Stimulated activated CD4-positive, alpha-beta T cell treated with anti-CD3 and anti-CD28 coated beads, TNF-alpha, amount 100 ng/mL, for 24 hours (primary cell): ENCODE measurements at places on chromosomes 6 and 20.

GRCh38 chr20:35008411-35009342, 53.0 kb downstream of the MYH7B start:
- no peak for DNase-seq

DNA sequence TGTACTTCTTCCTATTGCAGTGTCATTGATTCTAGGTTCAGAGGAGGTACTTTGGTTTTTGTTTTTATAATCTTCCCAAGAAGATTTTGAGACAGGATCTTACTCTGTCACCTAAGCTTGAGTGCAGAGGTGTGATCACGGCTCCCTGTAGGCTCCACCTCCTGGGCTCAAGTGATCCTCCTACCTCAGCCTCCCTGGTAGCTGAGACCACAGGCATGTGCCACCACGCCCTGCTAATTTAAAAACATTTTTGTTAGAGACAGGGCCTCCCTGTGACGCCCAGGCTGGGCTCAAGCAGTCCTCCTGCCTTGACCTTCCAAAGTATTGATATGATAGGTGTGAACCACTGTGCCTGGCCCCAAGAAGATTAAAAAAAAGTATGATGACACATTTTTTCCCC, 3.4 kb upstream of the SLC17A5 start:
- DNase-seq, result no peak

DNA sequence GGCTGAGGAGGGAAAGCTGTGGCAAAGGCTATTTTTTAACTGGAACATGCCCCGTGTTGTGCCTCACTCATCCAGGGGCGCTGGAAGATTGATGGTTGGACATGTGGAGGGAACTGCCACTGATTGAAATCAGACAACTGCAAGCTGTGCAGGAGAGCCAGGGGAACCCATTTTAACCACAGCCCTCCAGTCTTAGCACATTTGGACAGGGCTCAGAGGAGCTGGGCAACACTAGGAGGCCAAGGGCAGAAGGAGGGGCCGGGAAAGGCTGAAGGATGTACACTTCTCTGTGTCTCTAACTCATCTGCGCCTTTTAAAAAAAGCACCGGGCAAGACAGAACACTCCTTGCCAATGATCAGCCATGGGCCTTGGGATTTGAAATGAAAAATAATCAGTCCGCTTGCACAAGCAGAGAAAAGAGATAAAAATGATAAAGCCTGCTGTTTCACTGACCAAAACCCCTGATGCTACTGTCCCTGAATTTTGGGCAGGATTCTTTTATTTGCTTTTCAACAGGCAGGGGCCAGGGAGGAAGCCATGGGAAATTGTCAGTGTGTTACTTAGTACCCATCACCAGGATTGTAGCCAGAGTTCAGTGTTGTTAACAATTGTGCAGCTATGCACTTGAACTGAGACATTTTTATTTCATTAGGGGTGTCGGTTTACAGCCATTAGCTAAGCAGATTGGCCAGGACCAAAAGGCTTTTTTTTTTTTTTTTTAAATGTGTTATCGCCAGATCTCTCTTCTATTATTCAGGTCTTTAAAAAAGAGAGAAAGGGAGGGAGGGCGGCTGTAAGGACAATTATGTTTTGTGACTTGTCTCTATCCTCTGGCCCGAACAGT, 109.3 kb upstream of the EYA4 start:
- DNase-seq, result no peak

DNA sequence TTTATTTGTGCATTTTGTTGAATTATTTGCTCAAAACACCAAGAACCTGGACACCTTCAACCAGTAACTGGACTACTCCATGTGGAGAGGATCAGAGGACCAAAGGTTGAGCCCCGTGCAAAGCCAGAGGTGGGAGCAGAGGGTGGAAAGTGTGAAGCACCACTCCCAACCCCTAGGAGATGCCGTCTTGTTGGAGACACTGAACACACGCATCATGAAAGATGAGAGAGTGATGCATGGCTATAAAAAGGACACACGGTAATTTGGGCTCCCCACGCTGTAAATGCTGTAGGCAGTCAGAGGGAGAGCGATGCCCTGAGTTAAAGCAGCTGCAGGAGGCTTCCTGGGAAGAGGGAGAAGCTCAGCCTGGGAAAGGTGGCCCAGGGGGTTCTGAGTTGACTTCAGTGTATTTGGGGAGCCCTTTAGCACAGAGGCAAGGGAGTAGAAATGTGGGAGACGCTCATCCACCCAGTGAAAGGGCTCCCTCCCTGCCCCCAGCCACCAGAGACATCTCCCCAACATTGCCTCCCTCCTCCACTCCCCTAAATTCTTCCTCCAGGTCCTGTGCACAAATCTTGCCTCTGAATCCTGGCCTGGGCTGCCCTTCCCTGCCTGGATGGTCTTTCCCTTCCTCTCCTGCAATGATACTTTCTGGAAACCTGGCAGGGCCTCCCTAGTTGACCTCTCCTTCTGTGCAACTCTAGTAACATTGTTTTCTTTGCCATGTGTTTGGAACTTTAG, 55.8 kb upstream of the IYD start:
- no peak for DNase-seq

DNA sequence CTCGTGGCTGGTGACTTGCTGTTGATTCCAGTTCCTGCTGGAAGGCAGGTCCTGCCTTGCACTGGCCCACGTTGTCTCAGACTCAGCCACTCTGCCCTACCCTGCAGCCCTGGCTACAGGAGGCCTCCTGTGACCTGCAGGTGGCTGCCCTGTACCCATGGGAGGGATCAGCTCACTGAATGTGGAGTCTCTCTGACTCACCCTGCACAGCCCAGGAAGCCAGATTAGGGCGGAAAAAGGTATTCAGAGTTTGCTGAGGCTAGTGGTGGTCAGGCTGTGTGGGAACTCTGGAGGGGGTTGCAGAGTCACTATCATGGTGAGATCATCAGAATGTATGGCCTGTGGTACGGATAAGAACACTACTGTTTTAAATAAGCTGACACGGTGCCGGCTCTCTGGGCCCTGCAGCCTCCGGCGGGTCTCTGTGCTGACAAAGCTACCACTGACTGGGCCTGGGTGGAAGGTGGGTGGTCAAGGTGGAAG, 24.7 kb upstream of the PYGB start:
- DNase-seq, result peak; percentile 53

DNA sequence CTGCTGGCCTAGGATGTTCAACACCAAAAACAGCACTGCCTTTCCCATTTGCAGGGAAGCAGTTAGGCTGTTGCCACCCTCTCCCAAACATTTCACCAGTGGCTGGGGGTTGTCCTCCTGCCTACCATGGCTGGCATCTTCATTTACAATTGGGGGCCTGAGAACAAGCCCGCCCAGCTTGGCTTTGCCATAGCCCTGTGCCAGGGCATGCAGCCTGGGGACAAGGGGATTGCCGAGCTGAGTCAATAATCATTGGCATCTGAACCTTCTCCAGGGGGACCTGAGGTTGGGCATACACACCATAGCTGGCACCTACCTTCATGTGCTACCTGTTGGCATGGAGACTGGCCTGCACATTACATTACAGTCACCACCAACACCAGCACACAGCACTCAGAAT, 345.1 kb downstream of the KHDRBS2 start:
- no peak for DNase-seq

- no peak for DNase-seq
Observed at GRCh38 chr6:51184046-51184445, 365.4 kb downstream of the TFAP2B start.

- no peak for DNase-seq
Observed at GRCh38 chr20:54623991-54624569, 148.7 kb downstream of the DOK5 start.

- no peak for DNase-seq
Observed at GRCh38 chr20:5862703-5863039, 87.7 kb downstream of the TRMT6 start.

- peak; percentile 46 for DNase-seq
Observed at GRCh38 chr6:158290659-158291058, 21.6 kb upstream of the TULP4 start.

DNA sequence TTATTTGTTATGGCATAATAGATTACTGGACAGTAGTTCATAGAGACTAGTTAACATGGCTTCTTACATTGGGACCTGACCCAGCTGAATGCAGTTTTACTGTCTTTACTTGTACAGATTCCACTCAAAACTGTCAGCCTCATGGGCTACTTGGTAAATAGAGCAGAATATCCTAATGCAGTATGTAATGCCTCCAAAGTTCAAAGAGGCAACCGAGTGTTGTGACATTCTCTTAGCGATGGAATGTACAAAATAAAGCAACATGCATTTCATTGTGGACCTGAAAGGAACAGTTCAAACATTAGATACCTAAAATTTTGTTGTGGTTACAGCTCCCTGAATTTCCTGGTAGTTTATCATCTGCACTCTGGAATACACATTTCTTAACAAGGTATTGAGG, 29.1 kb upstream of the RGS17 start:
- DNase-seq, result no peak

GRCh38 chr6:165987483-165988301, 180.0 kb downstream of the TBXT start:
- no peak for DNase-seq

- no peak for DNase-seq
Observed at GRCh38 chr20:37544386-37544785, 16.7 kb upstream of the BLCAP start.

- DNase-seq, result no peak
Observed at GRCh38 chr6:119626884-119627619, 277.5 kb upstream of the MAN1A1 start.

DNA sequence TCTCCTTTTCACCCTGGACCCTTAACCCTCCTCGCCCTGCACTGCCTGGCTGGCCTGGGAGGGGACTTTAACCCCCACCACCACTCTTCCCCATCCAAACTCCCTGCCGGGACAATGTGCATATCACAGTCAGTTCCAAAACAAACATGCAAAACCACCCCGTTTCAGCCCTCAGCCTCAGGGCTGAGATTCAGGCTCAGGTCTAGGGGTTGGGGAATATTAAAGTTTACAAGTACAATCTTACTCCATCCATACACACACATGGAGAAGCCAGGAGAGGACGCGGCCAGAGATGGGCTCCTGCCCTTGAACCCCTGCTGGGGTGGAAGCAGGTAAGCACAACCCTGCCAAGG, 534 bp downstream of the KIAA1755 start:
- DNase-seq, result no peak

GRCh38 chr6:119171864-119172588, 93.6 kb upstream of the FAM184A start:
- no peak for DNase-seq

- no peak for DNase-seq
Observed at GRCh38 chr6:128421788-128422187, 98.6 kb downstream of the PTPRK start.

DNA sequence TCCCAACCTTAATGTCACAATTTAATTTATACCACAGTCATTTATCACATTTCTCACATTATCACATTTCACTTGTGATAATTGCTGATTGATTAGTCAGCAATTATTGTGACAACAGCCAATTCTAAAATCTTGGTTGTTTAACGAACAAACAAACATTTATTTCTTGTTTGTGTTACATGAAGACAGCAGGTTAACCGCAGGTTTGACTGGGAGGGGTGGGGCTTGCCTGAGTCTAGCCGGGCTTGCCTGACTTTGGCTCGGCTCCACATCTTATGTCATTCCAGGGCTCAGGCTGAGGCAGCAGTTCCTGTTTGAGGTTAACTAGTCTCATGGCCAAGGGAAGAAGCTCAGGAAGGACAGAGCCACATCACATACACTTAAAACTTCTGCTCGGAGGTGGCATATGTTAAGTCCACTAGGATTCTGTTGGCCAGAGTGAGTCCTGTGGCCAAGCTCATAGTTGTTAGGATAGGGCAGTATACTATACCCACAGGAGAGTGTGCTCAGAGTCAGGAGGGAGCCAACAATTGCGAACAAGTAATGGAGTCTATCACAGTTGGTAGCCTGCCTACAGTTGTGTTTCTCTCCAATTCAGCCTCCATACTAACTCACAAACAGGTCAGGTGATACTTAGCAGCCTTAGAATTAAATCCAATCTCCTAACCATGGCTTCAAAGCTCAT, 90.0 kb upstream of the IFNGR1 start:
- DNase-seq, result no peak

DNA sequence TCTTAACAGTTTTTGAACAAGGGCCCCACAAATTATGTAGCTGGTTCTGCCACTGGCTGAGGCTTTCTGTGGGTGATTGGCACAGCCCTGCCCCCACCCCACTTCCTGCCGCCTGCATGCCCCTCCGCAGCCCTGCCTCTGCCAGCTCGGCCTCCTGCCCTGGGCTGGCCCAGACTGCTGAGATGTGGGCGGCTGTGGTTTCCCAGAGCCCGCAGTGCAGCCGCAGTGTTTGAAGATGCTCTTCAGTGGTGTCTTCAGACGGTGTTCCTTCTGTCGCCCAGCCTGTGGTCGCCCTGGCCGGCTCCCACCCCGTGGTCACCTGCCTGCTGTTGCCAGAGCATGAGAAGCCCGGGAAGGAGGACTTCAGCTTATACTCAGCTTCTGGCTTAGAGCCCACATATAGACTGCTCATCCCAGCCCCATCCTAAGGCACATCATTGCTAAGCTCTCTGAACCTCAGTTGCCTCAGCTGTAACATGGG, 154.3 kb downstream of the VEGFA start:
- no peak for DNase-seq

DNA sequence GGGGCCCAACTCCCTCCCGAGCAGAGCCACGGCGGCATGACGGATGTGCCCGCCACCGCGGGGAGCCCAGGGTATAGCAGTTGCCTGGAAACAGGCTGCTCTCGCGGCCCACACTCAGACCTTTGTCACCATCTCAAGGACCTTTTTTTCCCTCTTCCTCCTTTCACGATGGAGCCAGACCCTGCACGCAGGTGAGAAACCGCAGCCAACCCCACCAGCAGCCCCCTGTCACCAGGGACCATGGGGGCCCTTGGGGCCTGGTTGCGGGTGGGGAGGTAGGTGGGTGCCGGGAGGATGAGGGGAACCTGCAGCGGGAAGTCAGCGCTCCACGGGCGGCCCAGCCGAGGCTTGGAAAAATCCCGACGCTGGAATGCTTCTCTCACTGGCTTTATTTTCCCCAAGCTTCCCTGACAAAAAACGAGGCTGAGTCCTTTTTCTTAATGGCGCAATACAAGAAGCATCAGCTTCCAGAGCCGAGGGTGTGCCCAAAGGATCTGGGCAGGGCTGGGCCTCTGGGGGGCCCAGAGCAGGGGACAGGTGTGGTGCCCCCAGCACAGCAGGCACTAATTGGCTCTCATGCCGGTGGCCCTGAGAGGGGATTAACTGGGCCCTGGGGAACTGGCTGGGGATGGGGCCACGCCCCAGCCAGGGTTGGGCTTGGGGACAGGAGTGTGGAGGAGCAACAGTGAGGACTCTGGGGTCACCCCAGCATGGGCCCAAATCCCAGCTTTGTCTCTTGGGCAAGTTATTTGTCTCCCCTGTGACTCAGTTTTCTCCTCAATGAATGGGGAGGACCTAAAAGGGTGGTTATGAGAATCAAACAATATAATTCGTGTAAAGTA, 23.9 kb downstream of the NOL4L start:
- DNase-seq, result no peak

- DNase-seq, result no peak
Observed at GRCh38 chr6:105733556-105734162, 330.8 kb upstream of the PREP start.

DNA sequence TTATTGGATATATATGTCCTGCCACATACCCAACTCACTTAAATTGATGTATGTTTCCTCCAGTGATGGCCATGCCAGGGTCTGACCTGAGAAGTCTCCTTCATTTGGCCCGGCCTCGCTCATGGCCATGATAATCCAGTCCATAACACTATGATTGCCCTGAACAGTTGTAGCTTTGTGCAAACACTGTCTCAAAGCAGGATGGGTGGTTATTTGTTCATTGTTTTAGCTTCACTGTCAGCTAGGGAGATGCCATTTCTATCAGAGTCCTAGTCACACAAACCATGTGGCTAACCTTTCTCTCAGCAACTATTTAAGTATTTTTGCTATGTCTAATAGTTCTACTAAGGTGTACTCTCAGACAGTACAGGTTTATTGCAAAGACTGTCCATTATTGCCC, 47.6 kb upstream of the ZNF337 start:
- no peak for DNase-seq
